CD14-positive monocyte (primary cell): ENCODE measurements at places on chromosomes 4 and X.
A peak's percentile ranks its signal among the peaks of the same experiment; 100 is the strongest.

DNA sequence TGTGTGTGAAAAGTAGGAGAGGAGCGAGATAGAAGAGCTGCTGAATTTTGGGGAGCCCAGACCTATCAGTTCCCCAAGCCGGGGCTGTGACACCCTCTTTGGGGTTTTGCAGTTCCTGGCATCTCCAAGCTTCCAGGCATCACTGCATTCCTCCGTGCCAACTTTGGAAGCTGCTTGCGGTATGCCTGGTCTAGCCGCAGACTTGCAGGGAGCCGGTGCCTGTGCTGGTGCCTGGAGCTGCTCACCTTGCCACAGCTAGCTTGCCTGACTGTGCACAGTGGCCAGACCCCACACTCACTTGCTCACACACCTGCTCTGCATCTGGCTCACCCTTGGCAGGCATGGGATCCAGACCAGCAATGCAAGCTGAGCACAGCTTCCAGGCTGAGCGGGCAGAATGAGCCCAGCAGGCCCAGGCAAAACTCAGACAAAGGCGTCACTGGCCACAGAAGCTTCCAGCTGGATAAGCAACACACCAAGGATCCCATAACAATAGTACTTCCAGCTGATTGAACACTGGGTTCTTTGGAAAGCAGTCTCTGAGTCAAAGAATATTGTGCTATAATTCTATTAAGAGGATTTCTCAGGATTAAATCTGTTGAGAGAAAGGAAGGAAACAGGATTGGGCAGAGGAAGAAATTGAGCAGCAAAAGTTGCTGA lies 390.9 kb downstream of the TEX13C start:
- no peak for DNase-seq

DNA sequence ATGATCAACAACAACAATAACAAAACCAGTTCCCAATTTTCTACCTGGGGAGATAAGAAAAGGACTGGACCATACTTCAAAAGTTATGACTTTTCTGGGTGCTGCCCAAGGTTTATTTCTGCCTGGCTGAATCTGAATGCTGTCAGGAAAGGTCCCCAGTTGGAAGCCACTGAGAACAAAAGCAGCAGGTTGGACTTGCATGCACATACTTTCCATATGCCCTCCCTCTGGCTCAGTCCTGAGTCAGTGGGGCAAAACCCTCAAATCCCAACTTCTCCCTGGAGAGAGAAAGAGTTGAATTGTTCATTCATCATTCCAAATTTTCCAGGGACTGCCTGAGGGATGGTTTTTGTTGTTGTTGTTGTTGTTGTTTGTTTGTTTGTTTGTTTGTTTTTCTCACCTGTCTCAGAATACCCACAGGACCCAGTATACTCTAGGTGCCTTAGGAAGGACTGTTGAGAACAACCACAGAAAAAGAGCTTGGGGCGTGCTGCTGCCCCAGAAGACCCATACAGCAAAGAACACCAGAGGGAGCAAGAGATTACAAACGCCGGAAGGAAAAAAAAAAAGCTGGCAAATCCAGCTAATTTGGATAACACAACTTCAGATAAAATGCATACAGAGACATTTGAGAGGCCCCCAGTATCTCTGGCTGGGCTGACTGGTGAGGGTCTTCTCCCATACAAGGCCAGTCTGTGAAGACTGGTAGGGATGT lies 138.9 kb upstream of the INPP4B start:
- no peak for DNase-seq

- no peak for DNase-seq
Measured at GRCh38 chr4:154960476-154960875, 179.4 kb downstream of the RBM46 start.

GRCh38 chrX:23759821-23760220 lies 16.7 kb upstream of the ACOT9 start:
- no peak for DNase-seq

GRCh38 chrX:132908891-132909290 lies 49.5 kb downstream of the HS6ST2 start:
- DNase-seq, result no peak

GRCh38 chr4:69656653-69657158 lies 3.7 kb upstream of the UGT2A1 start:
- DNase-seq, result no peak

DNA sequence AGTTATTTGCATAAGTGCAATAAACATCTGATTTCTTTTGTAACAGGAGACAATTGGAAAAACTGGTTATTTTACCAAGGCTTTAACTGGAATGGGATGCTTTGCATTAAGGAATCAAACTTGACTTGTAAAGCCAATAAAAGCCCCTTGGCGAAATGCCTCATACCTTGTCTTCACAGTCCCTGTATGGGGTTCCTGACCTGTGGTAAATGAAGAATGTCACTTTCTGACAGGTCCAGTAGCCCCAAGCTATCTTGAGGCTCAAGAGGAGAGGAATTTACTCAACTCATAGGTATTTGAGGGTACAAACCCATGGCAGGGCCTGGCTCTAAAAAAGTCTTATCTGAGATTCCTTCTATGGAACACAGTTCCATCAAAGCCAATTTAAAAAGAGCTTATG lies 78.0 kb downstream of the ACOX3 start:
- DNase-seq, result no peak

DNA sequence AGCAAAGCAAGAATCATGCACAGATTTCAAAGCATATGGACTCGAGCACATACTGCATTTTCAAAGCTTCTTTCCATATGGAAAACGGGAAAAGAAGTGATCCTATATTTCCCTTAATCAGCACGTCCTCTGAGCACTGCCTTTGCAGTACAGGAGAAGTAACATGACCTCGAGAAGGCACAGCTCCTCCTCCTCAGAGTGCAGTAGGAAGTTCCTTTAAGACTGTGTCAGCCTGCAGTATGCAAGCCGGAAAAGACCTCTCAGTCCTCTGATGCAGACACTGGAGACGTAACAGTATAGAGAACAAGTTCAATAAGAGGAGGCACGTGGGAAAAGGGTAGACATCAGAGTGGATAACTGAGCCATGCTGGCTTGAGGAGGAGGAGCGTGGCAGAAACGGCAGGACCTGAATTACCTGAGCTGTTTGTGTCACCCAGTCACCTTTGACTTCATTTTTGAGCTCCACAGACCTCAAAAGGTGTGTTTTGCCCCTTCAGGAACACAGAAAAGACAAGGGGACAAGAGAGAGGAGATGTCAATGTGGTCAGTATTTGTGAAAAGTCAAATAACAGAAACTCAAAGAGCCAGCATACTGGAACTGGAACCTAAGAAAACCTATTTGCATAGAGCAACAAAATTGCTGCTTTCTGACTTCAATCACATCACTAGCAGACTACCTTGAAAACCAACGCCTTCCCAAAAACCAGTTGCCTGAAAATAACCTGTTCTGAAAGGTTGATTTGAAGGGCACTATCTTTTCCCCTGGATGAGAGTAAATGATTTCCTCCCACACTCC lies 20.8 kb downstream of the IRF2 start:
- peak; percentile 78 for DNase-seq

- DNase-seq, result no peak
Measured at GRCh38 chr4:151641167-151641566, 119.6 kb downstream of the GATB start.
